Endothelial cell (in vitro differentiated cells): ENCODE measurements at places on chromosomes 2 and 18.
A peak's percentile ranks its signal among the peaks of the same experiment; 100 is the strongest.

GRCh38 chr2:65654496-65654895 lies 222.1 kb upstream of the SPRED2 start:
- DNase-seq = no peak

- DNase-seq = no peak
Measured at GRCh38 chr2:213089438-213089837, 62.0 kb downstream of the IKZF2 start.

DNA sequence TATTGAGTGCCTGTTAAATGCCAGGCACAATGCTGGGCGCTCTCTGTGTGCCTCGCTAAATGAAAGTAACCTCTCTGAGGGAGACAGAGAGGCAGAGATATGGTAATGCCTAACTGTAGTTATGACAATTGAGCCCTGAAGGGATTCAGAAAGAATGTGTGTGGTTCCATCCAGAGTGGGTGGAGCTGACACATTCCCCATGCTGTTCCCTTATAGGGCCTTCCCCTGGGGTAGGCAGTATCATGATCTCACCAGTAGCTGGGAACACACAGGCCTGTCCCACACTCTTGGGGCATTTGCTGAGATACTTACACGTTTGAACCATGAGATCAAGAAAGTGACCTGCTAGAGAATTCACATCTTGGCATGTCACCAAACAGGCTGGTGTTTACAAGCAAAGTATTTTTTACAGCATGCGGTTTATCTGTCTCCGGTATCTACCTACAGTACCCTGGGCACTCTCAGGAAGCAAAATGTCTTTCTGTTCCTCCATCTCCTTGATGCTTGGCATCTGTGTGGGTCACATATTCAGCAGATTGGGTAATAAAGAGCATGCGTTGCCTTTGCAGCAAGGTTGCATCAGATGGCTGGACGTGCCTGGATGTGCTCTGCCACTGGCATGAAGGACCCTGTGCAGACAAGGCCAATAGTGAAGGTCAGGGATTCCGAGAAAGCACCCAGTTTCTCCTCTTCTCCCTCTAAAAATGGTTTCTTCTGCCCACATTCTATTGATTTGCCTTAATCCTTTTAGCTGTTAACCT lies 9.4 kb downstream of the CTIF start:
- DNase-seq = no peak

- DNase-seq = no peak
Measured at GRCh38 chr2:10495311-10495987, 47.3 kb upstream of the ODC1 start.

GRCh38 chr2:83572400-83572799 lies 886.7 kb downstream of the SUCLG1 start:
- no peak for DNase-seq

- DNase-seq = no peak
Measured at GRCh38 chr18:69934601-69935265, 12.9 kb downstream of the CD226 start.

DNA sequence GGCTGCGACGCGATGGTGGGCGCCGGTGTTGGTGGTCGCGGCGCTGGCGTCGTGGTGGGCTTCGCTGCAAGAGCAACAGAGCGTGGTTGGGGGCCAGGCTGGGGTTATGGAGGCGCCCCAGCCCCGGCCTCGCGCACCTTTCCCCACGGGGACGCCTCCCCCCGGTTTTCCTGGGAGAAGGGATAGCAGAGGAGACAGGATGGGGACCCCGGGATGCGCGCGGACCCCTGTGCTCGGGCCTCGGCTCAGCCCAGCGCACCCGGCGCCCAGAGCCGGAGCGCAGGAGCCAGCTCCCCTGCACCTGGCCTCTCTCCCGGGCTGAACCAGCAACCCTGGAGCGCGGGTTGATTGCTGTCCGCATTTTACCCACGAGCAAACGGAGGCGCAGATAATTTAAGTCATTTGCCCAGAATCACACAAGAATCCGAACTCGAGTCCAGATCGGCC lies 1.0 kb downstream of the CD8A start:
- DNase-seq = no peak

GRCh38 chr2:96264086-96264485 lies 1.7 kb downstream of the TMEM127 start:
- no peak for DNase-seq

DNA sequence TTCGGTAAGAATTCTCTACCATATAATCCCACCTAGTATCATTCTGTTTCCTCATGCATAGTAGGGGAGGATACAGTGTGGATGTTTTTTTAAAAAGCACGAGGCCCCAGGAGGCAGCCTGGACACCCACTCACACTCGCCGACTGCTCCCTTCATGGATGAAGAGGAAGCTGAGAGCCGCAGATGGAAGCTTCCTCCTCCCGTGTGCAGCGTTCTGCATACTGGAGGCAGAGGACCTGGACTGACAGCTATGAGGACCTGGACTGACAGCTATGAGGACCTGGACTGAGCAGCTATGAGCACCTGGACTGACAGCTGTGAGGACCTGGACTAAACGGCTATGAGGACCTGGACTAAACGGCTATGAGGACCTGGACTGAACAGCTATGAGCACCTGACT lies 234.4 kb downstream of the NDUFA10 start:
- DNase-seq = no peak

DNA sequence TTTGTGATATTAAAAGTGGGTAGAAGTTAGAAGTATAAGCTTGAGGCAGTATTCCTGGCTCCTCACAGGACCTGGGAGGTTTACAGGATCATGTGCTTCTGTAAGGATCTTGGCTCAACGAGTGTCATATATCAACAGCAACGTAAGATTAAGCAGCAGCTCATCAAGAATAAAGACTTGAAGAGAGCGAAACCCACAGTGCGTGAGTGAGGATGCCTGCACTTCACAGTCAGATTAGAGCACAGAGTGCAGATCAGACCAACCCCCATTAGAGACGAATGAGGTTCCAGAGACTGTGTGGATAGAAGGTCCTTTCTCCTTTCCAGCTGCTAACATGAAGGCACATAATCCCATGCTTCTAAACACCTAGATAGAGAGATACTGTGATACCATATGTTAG lies 1656.7 kb upstream of the NXPH2 start:
- no peak for DNase-seq

GRCh38 chr18:76098674-76099411 lies 396.2 kb downstream of the ZNF516 start:
- DNase-seq = no peak

- no peak for DNase-seq
Measured at GRCh38 chr2:217273851-217274250, 414.0 kb upstream of the TNP1 start.

- DNase-seq = peak; percentile 64
Measured at GRCh38 chr2:12717191-12718014, 667 bp downstream of the TRIB2 start.

DNA sequence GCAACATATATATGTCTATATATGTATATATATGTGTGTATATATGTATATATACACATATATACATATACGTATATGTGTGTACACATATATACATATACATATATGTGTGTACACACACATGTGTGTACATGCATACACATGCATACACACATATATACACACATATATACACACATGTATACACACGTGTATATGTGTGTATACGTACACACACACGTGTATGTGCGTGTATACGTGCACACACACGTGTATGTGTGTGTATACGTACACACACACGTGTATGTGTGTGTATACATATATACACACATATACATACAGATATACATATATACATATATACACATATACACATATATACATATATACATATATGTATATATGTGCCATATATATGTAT lies 89.4 kb downstream of the SPHKAP start:
- DNase-seq = no peak

GRCh38 chr2:120702801-120703200 lies 32.9 kb upstream of the GLI2 start:
- no peak for DNase-seq

DNA sequence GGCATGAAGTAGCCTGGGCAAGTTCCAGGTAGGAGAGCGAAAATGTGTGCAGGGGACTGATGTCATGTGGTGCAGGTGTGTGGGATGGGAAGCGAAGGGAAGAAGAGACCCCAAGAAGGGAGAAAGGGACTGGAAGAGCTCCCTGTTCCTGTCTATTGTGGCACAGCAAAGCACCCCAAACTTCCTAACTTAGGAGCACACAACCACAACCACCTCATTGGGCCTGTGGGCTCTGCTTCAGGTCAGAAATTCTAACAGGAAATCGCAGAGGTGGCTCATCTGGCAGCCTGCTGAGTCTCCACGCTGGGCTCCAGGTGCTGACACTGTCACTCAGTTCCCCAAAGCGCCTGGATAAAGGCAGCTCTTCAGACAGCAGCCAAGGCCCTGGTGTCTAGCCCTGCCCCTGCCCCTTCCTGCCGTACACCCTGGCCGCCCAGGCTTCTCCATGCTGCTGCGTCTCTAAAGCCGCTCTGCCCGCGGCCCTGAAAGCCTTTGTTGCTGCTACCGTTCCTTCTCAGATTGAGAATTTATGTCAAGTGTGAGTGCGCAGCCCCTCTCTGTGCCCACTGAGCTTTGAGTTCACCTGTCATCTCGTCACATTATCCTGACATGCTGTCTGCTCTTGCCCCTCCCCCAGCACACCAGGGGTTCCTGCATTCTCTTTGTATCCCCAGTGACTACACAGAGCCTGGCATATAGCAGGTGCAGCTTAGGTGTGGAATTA lies 140.2 kb upstream of the BCL2L11 start:
- no peak for DNase-seq

GRCh38 chr2:187429989-187430388 lies 18.1 kb downstream of the CALCRL start:
- DNase-seq = no peak

DNA sequence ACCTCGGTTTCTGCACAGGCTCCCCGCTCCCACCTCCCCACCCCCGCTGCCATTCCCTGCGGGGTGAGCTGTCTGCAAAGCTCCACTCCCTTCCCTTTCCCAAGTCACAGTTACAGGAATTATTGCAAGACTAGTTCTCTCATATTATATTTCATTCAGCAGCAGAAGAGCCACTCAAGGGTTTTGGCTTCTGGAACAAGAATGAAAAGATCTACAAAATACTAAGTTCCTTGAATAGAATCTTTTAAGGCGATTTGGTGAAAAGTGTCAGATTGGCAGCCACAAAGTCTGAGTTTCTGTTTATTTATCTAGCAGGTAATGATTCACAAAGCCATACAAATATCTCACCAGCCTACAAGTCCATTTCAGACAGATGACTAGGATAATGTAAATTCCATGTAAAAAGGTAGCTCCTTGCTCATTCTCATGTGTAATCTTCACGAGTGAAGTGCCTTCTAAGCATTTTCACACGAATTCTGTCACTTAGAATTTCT lies 221.9 kb upstream of the RBBP8 start:
- DNase-seq = peak; percentile 7
